ENCODE measurements at places on chromosomes 5 and 9.
A peak's percentile ranks its signal among the peaks of the same experiment; 100 is the strongest.

DNA sequence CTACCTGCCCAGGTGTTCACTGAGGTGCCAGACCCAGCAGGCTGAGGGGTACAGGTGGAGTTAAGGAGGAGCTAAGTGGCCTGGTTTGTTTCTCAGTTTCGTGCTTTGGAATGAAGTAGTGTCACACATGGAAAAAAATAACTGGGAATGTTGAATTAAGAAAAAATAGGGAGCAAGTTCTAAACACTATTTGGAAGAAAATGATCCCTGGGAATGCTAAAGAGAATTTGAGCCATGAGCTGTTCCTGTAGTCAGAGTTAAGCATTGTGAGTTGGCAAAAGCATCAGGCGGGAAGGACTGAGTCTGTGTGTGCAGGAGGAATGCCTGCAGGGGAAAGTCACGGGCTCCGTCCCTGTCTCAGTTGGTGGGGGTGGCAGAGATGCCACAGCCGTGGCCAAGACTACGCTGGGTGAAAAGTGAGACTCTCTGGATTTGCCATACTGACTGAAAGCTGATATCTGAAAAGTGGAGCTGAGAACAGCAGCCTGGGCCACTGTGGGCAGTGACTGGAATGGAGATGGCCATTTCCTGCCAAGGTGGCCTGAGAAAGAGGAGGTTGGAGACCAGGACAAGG, 37.0 kb downstream of the SYK start:
- DNase-seq, result no peak

GRCh38 chr5:58828258-58828657, 245.4 kb downstream of the RAB3C start:
- DNase-seq, result peak; percentile 34

- DNase-seq, result no peak
These were observed 76.1 kb upstream of the OTULINL start for GRCh38 chr5:14505310-14506139.

DNA sequence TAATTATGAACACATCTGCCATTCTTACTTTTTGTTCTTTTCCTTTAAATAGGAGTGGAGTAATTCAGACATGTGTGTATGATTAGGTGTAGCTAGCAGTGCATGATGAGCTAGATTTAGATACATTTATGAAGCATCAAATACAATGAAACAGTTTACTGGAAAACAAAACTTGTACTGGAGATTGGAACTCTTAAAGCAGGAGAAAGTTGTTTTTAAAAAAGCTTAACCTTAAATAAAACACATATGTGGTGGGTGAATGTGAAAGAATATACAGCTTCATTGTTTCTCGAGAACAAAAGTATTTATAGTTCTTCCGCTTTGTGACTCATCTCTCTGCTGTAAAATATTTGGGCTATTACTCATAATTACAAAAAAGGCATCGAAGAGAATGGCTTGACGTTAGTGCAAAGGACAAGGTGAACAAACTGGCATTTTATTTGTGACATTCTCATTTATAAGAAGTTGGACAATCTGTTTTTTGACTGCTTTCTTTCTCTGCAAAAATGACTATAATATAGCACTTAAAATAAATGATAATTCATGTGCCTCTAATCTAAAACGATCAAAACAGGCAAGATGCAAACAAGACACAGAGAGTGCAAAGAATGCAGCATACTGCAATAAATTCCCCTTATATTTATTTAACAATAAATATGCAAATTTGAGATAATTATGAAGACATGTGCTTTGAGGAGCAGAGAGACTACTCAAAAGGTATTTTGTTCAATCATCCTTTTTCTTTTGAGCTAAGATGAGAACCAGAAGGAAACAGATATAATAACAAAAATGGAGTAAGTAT, 478.8 kb downstream of the CETN3 start:
- no peak for DNase-seq

DNA sequence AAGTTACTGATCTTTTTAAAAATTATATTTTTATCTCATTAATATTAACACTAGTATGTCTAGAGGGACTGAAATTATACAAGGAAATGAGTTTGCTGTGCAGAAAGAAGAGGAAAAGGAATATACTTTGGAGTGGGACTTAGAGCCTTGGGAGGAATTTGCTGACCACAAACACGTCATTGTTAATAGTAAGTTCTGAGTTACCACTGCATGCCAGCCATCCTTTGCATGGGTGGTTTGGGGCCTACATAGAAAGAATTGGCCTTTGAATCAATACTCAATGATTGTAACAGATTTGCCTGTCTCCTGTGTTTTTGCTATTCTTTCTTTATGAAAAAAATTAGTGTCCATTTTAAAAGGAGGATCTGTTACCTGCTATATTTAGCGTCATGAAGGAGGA, 232.6 kb upstream of the TNC start:
- no peak for DNase-seq

- no peak for DNase-seq
These were observed 722 bp downstream of the SLC22A4 start for GRCh38 chr5:132294728-132295504.

DNA sequence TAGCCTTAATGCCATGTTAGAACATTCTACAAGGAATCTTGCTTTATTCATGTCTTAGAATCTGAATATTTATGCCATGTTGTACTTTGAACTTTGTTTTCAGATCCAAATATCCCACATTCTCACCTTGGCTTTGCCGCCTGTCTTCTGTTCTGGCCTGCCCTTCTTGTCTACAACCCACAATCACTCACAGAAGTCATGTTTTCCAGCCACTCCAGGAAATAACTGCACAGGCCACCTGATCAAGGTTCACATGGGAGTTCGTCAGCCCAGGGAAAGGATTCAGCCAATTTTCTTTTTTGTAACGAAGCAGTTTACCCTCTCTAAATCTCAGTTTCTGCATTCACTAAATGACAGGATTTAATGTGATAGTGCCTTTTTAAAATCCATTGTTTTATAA, 70.5 kb downstream of the JAKMIP2 start:
- no peak for DNase-seq

GRCh38 chr9:95422650-95423049, 94.1 kb downstream of the PTCH1 start:
- DNase-seq, result no peak

DNA sequence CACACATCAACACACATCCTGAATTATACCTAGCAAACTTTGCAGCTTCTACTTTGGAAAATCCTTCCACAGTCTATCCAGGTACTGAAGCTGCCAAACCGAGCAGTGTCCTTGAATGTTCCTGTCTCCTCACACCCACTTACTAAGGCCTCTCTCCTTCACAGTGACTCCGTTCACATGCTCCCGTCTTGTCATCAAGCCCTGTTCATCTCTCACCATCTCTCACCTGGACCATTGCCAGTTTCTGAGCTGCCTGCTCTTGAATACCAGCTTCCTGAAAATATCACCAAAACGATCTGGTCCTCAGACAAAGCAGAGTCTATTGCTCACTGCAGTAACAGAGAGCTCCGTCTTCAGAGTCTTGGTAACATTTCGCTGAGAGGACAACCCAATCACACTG, 57.4 kb downstream of the GCNT1 start:
- DNase-seq, result no peak

- peak; percentile 40 for DNase-seq
These were observed 57.9 kb upstream of the RICTOR start for GRCh38 chr5:39132128-39132447.

DNA sequence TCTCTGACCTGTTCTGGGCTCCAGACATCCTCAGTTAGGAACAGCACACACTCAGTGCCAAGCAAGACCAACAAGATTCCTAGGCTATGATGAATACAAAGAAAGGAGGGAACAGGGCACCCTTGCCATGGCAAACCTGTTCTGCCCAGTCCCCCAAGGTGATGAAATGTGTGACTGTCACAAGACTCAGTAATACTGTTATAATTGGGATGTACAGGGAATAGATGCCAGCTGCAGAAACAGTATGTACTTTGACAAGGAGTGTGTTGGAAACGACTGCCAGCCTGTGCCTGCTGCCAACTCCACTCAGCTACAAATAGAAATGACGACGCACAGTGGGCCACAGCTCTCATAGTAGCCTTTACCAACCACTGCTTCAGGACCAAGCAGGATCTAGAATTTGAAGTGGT, 453.0 kb downstream of the EFNA5 start:
- no peak for DNase-seq

DNA sequence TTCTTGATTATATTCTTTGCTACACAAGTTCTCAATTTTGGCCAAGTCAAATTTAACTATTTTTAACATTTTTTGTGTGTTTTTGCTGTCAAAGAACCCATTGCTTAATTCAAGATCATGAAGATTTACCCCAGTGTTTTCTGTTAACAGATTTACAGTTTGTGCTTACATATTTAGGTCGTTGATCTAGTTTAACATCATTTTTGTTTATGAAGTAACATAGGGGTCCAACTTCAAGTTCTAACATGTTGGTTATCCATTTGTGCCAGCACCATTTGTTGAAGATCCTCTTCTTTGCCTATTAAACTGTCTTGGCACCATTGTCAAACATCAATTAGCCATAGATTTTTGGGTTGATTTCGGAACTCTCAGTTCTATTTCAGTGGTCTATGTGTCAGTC, 71.0 kb downstream of the CCDC192 start:
- no peak for DNase-seq

- DNase-seq, result no peak
These were observed 268.5 kb upstream of the NMUR2 start for GRCh38 chr5:152673601-152674000.

DNA sequence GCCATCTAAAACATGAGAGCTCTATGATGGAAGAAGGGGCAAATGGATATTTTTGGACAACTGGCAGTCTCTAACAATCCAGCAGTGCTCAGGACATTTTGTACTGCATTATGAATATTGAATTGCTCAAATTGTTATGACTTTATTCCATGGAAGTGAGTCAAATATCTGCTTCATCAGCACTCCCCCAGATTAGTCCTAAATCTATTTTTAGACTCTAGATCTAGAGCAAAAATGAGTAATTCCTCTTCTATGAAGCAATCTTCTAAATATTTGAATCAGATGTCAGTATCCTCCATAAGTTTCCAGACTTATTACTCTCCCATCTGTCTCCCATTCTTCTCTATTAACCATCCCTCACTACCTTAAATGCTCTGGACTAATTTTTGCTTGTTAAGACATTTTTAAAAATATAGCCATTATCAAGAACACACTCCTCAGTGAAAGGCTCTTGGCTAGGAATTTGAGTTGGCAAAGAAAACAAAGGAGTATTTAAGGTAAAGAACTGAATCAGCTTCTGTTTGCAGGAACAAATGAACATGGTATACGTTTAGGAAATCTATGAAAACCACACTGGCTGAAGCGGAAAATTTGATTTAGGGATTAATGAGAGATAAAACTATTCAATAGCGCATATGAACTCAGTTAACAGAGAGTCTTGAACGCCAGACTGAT, 300.9 kb downstream of the MCTP1 start:
- DNase-seq, result no peak

- DNase-seq, result peak; percentile 77
These were observed at the start of gene LARP1 for GRCh38 chr5:154755361-154756008. TSS of gene LARP1 (plus strand) at chr5:154755377. CDS start at chr5:154755758, 381 bp downstream.

- no peak for DNase-seq
These were observed 151.4 kb downstream of the KDM4C start for GRCh38 chr9:6909181-6909580.

GRCh38 chr9:37325778-37326177, 96.7 kb upstream of the GRHPR start:
- no peak for DNase-seq

- DNase-seq, result no peak
These were observed 141.0 kb downstream of the PBX3 start for GRCh38 chr9:125888211-125888610.

DNA sequence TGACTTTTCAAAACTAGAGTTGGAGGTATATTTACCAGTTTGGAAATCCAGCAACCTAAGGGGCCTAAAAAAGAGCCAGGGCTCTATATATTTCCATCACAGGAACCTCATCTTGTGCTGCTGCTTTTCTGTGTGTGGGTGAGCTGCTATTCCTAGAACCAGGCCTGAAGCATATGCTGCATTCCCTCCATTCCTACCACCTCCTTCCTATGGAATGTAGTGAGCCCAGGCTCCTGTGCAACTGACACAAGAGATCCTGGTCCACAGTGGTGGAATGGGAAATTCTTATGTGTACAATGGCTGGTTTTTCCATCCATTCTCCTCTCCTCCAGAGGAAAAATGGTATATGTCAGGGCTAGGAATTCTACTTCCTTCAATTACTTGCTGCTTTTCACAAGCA, 39.1 kb downstream of the SPEF2 start:
- no peak for DNase-seq

- no peak for DNase-seq
These were observed 131.5 kb downstream of the ZNF608 start for GRCh38 chr5:124614836-124615385.

DNA sequence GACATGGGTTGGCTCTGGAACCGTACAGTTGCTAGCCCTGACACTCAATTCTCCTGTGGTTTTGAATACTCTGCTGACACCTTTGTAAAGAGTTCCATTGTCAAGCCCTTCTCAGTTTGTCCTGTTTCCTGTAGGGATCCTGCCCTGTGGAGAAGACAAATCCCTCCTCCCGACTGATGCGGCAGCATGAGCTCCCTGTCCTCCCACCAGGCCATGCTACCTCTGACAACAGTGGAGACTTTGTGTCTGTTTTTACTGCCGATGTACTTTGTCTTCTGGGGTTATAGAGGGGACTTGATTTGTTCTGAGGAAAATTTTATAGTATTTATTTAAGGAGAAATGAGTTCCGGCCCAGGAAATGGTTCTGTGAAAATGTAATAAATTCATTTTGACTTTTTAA, 57.8 kb downstream of the PRLR start:
- no peak for DNase-seq

GRCh38 chr9:95074632-95075031, 242.9 kb downstream of the FANCC start:
- DNase-seq, result no peak

DNA sequence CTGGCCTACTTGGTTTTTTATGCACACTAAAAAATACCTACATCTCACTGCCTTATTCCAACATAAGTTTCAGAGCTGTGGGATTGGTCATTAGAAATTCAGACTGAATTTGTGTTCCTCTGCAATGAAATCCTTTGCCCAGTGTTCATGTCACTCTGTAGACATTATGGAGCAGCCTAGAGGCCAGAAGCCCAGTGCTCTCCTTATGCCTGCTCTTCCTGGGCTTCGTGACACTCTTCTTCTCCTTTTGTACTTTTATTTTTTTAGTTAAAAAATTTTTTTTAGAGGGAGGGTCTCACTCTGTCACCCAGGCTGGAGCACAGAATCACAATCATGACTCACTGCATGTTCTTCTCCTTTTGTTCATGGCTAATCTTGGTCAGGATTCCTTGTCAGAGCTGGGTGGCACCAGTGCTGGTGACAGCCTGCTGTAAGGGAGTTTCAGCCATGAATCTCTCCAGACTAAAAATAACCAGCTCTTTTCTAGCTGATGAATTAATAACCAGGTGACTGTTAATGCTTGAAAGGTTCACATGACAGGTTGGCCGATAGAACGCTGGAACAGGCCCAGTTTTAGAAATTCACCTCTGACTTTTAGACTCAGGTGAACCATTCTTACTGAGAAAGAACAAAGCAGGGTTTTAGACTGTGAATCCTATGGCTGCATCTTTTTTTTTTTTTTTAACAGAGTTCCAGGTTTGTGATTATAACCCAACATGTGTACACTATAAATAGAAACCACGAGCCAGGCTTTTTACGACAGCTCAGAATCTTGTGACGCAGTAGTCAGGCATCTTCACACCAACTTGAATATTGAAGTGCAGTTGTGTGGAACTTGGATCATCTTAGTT, 34.1 kb upstream of the C5orf47 start:
- no peak for DNase-seq
